ENCODE measurements at places on chromosomes 3 and 15.

- no peak for DNase-seq
Measured at GRCh38 chr3:38094999-38095398, 41.9 kb downstream of the ACAA1 start.

- no peak for DNase-seq
Measured at GRCh38 chr3:71172189-71172588, 411.3 kb downstream of the FOXP1 start.

- no peak for DNase-seq
Measured at GRCh38 chr3:14210290-14210688, 31.7 kb downstream of the LSM3 start.

DNA sequence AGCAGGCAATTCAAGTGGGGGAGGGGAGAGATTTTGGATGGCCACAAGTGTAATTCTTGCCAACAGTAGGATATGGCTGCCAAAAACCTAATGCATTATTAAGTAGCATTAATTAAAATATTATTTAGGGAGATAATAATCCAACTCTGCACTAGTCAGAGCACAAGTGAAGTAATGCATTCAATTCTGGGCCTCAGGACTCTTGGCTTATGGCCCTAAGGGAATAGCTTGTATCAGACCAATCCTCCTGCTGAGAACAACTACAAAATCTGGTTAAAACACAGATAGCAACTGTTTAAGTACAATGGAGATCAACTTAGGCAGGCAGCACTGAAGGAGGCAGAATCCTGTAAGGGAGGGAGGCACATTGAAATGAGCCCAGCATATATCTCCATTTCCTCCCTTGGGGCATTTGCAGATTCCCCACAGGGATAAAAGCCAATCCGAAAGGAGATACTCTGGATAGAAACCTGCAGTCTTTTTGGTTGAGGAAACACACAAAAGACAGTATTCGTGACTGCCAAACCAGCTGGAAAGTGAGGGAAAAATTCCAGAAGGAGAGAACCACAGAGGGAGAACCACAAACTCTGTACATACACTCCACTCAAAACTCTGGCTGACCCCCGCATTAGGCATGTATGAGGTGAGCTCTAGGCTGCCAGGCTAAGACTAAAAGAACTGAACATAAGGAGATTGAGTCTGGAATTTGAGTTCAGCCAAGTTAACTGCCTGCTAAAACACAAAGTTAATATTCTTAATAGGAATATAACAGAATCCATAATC lies 57.4 kb downstream of the ETFA start:
- peak; percentile 65 for DNase-seq

DNA sequence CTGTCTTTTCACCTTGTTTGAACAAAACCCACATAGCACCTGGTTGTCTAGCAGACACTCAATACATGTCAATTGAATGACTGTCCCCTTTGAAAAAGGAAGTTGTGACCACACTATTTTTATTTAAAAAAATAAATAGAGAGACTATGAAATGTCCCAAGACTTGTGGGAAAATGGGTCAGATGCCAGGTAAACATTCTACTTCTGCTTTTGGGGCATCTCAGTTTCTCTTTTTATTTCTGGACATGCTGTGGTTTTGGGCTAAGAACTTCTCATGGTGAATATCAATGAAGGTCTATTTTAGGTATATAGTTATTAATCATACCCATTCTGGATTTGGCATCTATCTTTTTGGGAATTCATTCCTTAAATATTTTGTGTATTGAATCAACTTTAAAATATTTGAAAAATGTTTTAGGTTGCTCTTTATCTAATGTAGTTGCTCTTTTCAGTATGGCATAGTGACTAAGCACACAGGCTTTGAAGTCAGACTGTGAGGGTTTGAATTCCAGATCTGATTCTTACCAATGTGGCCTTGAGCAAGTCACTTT lies 4.4 kb downstream of the TMEM45A start:
- peak; percentile 29 for DNase-seq

GRCh38 chr15:88023914-88024313 lies 232.6 kb downstream of the NTRK3 start:
- DNase-seq: no peak

DNA sequence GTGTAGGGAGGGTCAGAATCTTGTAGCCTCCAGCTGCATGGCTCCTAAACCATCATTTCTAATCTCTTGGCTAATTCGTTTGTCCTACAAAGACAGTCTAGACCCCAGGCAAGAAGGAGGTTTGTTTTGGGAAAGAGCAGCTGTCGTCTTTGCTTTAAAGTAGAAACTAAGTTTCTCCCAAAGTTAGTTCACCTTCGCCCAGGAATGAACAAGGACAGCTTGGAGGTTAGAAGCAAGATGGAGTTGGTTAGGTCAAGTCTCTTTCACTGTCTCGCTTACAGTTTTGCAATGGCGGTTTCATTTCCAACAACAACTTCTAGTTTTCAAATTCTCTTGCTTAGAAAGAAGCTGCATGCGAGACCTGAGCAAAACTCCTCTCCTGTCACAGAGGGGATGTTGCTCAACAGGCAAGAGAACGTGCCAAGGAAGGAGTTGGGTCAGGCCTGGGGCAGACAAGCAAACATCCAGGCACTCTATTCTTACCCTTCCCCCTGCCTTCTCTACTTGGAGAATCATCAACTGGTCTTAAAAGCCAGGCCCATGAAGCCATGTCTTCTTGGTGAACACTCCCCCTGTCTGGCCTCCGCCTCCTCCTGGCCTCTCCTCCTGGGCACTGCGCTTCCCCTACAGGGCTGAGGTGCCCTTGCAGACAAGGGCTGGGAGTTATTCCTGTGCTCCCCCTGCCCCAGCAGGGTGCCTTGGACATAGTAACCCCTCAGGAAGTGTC lies 57.6 kb downstream of the TMEM44 start:
- no peak for DNase-seq

DNA sequence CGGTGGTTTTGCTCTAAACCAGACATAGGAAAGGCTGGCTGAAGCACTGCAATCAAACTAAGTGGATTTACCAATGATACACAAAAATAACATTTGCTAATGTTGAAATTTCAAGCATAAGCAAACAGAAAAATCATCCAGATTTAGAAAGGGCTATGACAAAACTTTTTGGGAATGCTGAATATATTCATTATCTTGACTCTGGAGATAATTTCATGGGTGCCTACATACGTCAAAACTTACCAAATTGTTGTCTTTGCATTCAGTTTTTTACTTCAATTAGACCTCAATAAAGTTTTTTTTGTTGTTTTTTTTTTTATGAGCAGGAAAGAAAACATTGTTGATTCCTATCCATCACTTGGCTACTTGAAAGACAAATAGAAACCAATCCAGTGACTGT lies 140.8 kb downstream of the NR2E3 start:
- DNase-seq: no peak

GRCh38 chr3:99505646-99506269 lies 132.6 kb upstream of the COL8A1 start:
- no peak for DNase-seq

- DNase-seq: no peak
Measured at GRCh38 chr3:141901914-141902313, 25.5 kb downstream of the ATP1B3 start.

DNA sequence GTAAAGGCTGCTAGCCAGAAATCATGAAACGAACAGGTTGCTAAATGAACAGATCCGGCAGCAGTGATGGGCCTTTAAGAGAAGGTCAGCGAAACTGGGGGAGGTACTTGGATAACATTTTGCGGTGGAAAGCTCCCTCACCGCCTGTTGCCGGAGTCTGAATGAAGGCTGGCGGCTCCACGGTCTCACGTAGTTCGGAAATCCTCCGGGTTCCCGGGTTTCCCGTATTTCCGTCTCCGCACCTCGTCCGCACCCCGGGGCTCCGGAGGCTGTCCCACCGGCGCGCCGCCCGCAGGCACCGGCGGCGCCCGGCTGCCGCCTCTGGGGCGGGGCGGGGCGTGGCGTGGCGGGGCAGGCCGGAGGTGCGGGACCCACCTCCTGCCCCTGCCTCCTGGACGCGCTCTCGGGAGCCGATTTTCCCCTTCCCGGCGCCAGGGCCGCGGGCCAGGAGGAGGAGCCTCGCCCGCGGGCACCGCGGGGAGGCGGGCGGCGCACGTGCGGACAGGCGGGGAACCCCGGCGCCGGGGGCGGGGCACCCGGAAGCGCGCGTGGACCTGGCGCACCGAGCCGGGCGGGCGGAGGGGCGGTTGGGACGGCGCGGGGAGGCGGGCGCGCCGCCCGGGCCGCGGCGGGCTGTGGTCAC lies at the start of gene ZDHHC23:
Gene ZDHHC23 (plus strand): TSS at position 642 of the 643 bp plus-strand sequence. CDS start 790 bp downstream, outside the sequence.
- DNase-seq: peak; percentile 12

DNA sequence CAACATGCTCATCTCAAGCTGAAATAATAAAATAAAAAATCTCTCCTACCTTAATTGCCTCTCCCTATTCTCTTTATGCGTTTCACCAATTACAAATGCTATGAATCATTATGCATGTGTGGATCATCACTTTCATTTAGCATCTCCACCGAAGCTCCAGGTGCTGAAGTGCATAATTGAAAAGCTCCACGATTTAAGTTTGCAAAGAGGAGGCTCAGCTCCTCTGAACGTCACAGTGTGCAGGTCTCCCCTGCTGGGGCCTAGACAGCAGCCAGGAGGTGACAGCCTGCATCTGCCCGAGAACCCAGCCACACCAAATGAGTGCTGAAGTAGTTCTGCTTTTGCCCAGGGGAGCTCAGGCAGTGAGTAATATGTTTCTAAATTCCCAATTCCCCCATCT lies 60.5 kb upstream of the GLCE start:
- DNase-seq: no peak

GRCh38 chr3:169260296-169260695 lies 403.2 kb downstream of the MECOM start:
- DNase-seq: peak; percentile 49

DNA sequence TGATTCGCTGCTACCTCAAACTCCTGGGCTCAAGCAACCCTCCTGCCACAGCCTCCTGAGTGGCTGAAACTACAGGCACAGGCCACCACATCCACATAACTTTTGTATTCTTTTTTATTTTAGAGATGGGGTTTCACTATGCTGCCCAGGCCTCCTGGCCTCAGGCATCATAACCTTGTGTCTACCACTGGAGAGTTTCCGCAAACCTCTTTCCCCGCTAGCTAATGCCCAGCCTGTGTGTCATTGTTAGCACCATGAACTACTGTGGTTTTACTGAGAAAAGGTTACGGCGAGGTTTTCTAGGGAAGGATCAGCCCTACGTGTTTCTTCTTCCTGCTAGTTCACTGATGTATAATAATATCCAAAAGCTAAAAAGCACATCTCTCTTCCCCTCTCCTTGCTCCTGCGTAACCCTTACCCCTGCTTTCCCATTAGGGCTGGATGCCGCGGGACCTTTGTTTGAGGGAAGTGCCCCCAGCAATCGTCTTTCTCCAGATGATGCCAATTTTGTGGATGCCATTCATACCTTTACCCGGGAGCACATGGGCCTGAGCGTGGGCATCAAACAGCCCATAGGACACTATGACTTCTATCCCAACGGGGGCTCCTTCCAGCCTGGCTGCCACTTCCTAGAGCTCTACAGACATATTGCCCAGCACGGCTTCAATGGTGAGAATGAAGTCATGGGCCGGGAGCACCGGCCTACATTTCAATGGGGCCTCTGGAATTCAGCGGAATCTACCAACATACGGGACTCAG lies 113.7 kb downstream of the LIPC start:
- DNase-seq: no peak

GRCh38 chr3:142027735-142028134 lies 121.6 kb downstream of the TFDP2 start:
- DNase-seq: peak; percentile 18

- no peak for DNase-seq
Measured at GRCh38 chr15:98581715-98582114, 66.6 kb upstream of the IGF1R start.

- DNase-seq: no peak
Measured at GRCh38 chr3:3109407-3110298, 521 bp downstream of the IL5RA start.

GRCh38 chr15:89652666-89653065 lies 2.6 kb downstream of the KIF7 start:
- no peak for DNase-seq

- no peak for DNase-seq
Measured at GRCh38 chr15:100083572-100083971, 258.2 kb downstream of the ADAMTS17 start.

GRCh38 chr3:156674911-156675829 lies 780 bp downstream of the TIPARP start:
- no peak for DNase-seq

DNA sequence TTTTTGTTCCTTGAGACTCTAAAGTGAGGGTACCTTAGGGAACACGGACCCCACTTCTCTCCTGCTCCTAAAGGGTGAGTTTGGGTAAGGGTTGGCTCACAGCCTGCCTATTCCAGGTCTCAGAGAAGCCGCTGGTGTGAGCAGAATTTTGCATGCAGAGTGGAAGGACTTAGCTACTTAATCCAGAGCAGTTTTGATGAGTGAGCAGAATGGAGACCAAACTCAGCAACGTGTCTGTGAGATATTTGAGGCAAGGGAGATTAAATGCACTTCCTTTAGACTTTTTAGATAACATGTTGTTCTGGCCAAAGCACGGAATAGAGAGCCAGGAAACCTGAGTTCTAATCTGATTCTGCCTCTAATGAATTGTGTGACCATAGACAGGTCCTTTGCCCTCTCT lies 5.1 kb downstream of the SLC24A1 start:
- no peak for DNase-seq

- DNase-seq: no peak
Measured at GRCh38 chr3:7545334-7545733, 684.4 kb downstream of the GRM7 start.

DNA sequence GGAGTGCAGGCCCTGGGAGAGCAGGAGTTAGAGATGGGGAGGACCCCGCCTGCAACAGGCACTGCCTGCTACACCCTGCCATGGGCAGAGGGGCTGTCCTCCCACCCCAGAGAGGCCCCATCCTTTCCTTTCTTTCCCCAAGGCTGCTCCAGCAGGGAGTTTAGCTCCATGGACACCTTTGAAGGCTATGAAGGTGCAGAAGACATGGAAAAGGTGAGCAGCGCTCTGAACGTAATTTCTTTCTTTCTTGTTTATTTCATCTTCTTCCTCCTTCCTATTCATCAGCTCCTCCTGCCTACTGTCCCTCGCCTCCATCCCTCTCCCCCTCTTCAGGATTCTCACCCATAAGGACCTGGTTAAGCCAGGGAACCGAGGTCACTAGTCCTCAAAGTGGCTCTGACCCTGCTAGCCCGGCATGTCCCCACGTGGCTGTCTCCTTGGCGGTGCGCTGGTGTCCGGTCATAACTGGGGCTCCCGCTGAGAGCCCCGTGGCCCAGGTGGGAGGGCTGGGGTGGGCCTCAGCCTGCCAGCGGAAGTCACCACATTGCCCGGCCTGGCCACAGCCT lies 16.0 kb upstream of the ADIPOQ start:
- no peak for DNase-seq
